Stimulated activated CD4-positive, alpha-beta T cell treated with anti-CD3 and anti-CD28 coated beads, Interleukin-1b, Interleukin-23, amount 100 ng/mL, for 4 hours (primary cell): ENCODE measurements at places on chromosomes 5 and 9.

GRCh38 chr5:125451622-125452021 is 705.2 kb upstream of the ZNF608 start:
- DNase-seq, result no peak

GRCh38 chr9:33291031-33291397 is 698 bp downstream of the NFX1 start:
- DNase-seq, result no peak

GRCh38 chr9:123923884-123924283 is 6.0 kb downstream of the DENND1A start:
- DNase-seq, result no peak

DNA sequence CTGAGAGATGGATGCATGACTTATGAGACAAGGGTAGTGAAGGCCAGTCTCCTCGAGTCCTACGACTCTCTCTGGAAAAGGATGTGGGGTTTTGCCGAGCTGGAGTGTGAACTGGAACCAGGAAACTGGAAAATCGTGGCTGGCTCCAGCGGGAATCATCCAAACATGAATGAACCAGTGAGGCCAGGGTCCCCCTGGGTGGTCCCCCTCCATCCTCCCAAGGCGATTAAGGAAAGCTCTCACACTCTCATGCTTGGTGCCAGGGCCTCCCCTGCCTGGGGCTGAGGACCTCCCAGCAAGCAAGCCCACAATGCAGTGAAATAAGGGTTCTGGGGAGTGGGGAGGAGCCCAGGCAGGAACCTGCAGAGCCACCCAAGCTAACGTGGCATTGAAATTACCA is 9.6 kb upstream of the AMBP start:
- no peak for DNase-seq

DNA sequence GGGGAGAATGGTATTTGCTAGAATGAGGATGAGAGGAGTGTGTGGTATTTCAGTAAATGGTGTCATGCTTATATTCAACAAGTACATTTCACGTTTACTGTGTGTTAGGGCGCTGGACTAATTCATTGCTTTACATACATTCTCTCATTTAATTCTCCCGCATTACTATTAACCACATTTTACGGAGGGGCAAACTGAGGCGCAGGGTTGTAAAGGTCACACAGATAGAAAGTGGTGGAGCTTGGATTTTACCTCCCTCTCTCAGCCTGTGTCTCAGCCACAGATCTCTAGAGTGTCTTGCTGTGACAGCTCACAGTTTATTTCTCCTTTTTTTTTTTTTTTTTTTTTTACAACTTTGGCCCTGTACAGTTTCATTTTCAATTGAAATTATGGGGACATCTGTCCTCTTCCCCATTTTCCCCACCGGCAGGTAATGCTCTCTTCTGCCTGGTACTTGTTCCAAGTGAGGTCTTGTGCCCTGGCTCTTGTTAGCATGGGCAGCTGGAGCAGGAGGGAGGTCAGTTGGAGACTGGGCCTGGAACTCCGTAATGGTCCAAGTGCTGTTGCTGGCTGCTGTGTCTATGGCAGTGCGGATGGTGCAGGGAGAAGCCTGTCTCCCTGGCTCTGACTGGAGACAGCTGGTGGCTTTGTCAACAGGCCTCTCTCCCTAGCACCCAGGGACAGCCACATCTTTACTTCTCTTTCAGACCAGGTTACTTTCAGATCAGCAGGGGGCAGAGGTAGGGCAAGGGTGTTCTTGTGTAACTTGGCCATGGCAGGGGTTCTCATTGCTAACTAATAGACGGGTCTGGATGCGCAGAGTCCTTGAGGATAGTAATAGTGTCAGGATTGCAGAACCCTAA is 20.5 kb upstream of the NDST1 start:
- no peak for DNase-seq

GRCh38 chr9:107644733-107645463 is 155.3 kb upstream of the KLF4 start:
- DNase-seq, result no peak

- DNase-seq, result no peak
Measured at GRCh38 chr9:3783156-3783555, 257.4 kb upstream of the RFX3 start.

GRCh38 chr5:7261049-7261448 is 134.9 kb upstream of the ADCY2 start:
- DNase-seq, result no peak

- no peak for DNase-seq
Measured at GRCh38 chr5:67693956-67694809, 497.6 kb upstream of the CD180 start.

DNA sequence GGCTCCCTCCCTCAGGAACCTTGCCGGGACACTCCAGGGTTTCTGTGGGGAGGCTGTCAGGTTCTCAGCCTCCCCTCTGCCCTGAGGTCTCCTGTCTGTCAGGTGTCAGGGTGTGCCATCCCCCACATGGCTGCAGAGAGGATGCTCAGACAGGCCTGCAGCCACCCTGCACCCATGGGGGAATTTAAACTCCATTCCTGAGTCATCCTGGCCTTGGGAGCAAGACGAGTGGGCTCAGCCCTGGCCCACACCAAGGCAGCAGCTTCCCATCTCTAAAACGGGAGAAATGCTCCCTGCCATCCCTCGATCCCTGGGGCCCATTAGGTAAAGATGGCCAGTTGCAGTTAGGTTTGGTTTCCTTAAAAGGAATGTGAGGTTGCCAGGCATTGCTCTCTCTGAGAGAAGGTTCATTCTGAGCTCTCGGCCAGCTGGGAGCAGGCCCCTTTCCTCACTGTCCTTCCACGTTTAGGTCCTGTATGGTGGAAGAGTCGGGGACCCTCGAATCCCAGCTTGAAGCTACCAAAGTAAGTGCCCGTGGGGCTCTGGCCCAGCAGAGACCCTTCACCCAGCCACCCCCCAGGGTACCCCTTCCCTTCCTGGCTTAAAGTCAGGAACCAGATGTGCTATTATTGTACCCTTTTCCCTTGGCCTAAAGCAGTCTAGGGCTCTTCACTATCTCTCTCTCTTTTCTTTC is 26.6 kb downstream of the DYNC2I2 start:
- no peak for DNase-seq

DNA sequence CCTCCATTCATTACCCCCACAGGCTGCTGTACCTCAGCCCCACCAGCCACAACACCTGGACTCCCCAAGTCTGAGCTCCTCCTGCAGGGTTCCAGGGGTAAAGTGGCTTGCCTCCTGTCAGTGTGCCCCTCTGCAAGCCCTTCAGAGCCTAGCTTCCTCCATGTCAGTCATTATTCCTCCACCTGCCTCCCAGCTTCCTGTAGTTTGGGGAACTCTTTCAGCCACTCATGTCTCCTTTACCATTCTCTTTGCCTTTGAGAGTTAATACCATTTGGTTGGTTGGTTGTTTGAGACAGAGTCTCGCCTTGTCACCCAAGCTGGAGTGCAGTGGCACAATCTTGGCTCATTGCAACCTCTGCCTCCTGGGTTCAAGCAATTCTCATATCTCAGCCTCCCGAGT is 36.2 kb downstream of the IRF1 start:
- DNase-seq, result no peak

DNA sequence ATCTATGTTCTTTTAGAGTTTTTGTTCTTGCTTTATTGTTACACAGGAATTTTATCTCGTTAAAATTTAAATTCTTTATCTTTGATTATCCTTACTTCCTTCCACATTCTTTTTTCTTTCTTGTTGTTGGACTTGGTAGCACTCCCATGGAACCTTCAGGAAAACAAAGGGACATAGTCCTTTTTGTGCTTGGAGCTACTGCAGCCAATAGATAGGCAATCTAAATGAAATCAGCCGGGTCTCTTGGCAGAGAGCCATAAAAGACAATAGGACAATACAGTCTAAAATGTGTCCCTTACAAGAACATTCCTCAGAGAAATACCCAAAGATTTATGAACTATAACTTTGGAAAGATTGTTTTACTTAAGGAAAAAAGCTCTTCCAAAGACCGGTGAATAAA is 548.1 kb upstream of the C9orf72 start:
- DNase-seq, result no peak

DNA sequence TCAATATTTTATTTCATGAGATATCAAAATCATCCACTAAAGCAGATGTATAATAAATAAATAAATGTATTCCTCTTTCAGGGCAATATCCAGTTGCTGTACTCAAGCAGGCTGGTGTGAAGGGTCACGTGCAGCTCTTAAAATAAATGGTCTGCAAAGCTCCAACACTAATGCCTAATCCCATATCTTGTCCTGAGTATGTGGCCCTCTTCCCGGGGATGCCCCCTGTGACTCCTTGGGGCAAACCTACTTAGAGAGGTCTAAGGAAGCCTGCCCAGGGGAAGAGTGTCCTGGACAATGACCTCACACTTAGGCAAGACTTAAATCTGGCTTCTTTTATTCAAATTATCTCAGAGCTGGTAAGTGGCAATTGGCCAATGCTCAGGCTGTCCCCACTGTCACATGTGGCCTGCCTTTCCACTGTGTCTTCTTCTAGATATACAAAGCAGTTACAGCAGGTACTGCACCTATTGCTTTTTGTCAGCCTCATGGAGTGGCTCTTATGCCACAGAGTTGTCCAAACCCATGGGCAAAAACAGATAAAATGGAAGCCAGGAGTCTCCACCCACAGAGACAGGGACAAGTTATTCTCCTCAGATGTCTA is 55.3 kb downstream of the SEMA5A start:
- DNase-seq, result no peak

- no peak for DNase-seq
Measured at GRCh38 chr5:52725065-52725746, 62.5 kb upstream of the ITGA1 start.

- DNase-seq, result no peak
Measured at GRCh38 chr9:27534131-27534530, 4.5 kb upstream of the MOB3B start.

DNA sequence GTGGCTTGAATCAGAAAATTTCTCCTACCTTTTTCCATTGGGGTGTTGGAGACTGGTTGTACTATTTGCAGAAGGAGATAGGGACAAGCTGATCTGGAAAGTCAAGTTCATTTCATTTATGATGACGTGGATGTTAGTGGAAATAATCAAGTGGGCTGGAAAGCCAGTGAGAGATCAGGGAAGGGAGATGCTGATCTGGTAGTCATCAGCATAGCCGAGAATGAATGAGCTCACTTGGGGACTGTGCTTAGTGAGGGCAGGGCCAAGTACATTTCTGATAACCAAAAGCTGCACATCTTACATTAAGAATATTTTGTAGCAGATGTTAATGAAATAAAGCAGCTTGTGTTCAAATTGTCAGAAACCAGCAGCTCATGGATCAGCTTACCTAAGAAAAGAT is 12.1 kb downstream of the MAN2A1 start:
- DNase-seq, result no peak

DNA sequence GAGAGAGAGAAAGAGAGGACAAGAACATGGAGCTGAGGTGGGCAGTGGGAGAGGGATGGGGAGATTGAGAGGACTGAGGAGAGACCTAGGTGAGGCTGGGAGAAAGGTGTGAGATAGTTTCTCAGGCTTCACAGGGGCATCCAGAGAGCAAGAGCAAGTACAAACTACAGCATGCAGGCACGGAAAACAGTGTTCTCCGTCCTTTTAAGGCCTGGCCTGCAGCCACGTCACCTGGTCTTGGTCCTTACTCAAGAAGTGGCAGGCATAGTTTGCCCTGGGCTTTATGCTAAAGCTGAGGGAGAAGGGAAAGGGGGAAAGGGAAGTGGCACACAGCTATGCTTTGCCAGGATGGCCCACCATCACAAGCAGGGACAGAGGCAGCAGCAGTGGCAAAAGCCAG is 65.7 kb downstream of the SIL1 start:
- DNase-seq, result no peak

DNA sequence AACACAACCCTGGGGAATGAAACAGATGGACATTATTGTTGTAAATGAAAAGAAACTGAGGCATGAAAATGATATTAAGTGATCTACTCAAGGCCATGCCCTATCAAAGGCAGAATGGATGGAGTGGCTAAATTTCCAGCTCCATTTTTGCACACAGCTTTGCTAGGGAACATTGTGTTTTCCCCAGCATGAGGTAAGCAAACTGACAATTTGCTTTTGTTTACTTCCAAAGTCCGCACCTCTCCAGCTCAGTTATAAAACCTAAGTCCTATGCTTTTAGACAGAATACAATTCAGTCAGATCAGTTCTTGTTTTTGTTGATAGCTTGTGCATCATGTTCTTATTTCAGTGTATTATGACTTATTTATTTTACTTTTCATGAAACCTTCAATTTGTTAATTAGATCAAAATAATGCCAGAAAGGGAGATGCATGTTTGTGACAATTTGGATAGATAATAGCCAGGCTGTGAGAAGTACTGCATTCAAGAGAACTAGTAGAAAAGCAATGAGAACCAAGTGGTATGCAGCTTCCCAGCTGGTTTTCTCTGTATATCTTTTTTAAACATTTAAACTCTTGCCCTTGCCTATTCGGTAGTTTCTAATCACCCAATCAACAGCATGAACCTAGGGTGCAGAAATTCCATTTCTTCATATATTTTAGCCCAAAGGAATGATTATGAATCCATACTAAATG is 380.8 kb downstream of the SPATA31D1 start:
- DNase-seq, result no peak

DNA sequence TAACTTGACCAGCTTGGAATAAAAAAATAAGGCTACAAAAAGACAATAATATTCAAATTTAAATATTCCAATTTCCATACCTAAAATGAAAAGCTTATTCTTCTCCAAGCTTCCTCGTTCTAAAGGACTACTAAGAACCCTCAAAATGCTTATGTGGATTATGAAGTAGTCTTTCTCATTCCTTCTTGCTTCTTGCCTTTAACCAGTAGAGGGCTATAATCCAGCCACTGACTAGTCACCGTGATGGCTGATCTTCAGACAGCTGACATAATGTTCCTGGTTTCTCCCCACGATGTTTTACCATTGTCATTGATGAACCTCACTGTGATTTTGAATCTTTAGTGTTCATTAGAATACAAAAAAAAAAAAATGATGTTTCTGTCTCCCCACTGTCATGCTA is 515.3 kb downstream of the TLE1 start:
- DNase-seq, result no peak

GRCh38 chr9:557601-558201 is 283.8 kb upstream of the DMRT1 start:
- no peak for DNase-seq

GRCh38 chr9:806285-807156 is 35.0 kb upstream of the DMRT1 start:
- DNase-seq, result no peak

DNA sequence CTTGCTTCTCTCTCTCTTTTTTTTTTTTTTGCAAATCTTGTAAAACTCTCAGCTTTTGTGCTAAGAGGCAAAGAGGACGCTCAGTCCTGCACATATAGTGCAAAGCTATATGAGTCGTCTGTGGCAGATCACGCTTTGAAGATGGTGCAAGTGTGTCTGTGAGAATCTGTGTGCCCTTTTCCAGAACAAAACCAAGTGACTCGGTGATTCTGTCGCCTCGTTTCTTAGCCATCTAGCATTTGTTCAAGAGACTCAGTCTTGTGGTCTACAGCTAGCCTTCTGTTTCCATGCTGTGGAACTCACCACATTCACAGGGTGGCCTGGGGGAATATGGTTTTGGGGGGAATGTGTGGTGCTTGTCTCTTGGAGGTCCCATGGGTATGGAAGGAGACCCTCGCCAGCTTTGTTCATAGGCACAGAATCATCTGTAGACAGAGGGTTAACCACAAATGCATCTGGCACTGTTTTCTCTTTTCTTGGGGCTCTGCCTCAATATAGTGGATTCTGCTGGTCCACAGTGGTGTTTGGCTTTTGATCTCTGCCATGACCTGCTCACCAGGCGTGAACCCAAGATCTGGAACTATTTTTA is 82.1 kb downstream of the C9orf152 start:
- no peak for DNase-seq

GRCh38 chr5:163023846-163024245 is 413.5 kb upstream of the CCNG1 start:
- no peak for DNase-seq

GRCh38 chr5:168591302-168592013 is 12.3 kb upstream of the PANK3 start:
- no peak for DNase-seq
